ENCODE measurements at places on chromosomes 4 and X.

DNA sequence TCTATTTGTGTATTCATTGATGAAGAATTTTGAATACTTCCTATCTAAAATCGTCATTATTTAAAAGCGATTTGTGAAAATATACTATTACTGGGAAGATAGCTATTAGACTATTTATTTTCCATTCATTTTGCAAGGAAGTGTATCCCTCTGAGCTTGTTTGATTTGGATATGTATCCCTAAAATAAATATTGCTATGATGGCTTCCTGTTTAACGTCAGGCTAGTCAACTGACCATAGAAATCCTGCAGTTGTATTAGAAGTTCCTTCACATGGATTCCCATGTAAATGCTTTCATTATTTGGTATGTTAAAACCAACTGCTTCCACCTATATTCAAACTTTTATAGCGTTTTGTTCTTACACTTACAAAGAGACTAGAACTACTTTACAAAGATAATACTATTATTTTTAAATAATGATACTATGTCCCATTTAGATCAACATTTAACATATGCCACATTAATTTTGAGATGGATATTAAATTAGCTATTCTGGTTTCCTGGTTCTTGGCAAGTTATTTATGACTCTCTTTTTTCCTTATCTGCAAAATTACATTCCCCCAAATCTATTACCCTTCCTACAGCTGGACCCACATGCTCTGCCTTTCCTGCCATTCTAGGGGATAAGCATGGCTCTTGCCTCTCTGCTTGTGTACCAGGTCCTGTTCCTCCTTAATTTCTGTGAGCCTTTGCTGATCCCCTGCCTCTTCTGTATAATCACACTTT, 26.7 kb upstream of the PDE5A start:
- DNase-seq: no peak

- DNase-seq: no peak
Observed at GRCh38 chr4:54913751-54914526, 211.5 kb downstream of the KDR start.

GRCh38 chr4:185398618-185399017, 2.0 kb downstream of the ANKRD37 start:
- no peak for DNase-seq

- DNase-seq: no peak
Observed at GRCh38 chrX:20913760-20914159, 460.5 kb upstream of the CNKSR2 start.

DNA sequence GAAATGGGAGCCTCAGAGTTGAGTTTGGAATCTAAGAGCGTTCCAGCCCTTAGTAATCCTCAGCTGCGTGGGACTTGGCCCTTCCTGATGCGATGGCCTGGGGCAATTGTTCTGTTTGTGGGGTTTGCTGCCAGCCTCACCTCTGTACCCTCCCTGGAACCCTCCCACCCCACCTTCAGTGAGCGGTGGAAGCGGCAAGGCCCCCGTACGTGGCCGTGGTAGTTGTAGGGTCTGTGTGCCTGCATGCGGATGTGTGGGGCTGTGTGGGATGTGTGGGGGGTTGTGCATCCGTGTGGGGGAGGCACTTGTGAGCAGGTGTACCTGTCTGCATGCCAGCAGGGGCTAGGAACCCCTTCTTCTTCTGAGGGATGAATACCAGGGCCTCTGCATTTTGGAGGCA, 65.4 kb upstream of the ADRA2C start:
- DNase-seq: no peak

DNA sequence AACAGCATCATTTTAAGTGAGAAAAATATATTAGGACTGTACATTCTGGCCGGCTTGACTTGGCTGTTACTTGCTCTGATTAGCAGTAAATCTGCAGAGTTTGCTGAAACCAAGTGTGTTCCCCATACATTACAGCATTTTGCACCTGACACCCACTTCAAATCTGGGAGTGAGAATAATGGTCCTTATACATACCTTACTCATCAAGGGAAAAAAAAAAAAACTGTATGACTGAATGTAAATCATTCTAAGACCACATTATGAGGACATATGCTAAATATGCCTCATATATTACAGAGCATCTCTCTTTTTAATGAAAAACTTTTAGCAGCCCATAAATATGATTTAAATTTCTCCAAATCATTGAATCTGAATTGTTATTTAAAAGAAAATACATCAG, 406.7 kb downstream of the SPOCK3 start:
- no peak for DNase-seq

- no peak for DNase-seq
Observed at GRCh38 chr4:151166636-151167035, 67.2 kb downstream of the RPS3A start.

- DNase-seq: no peak
Observed at GRCh38 chrX:3443184-3443583, 96.7 kb upstream of the MXRA5 start.

- DNase-seq: no peak
Observed at GRCh38 chr4:104206784-104207183, 287.9 kb downstream of the CXXC4 start.

- DNase-seq: peak; percentile 36
Observed at GRCh38 chr4:177528620-177529019, 86.4 kb upstream of the AGA start.

GRCh38 chr4:26048378-26048882, 134.4 kb downstream of the SMIM20 start:
- DNase-seq: no peak

GRCh38 chr4:171521726-171522125, 291.5 kb upstream of the GALNTL6 start:
- no peak for DNase-seq

DNA sequence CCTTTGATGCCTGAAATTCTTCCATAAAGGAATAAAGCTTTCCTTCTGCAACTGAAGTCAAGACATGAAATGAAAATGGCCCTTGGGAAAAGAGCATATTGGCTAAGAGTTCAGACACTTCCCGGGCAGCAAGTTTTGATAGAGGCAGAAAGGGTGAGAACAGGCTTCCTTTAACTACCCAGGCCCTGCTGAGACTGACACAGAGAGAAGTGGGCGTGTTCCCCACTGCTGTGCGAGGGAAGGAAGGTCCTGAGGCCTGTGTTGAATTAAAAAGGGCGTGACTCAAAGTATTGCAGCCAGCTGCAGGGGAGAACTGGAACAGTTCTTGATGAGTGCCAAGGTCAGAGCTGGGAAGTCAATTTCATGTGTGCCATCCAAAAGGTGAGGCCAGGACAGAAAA, 33.9 kb upstream of the ADGRG2 start:
- no peak for DNase-seq

GRCh38 chr4:10267066-10267465, 150.5 kb upstream of the WDR1 start:
- no peak for DNase-seq
